CD4-positive, alpha-beta T cell treated with Interleukin-2 at 100 ng/mL for 4 hours (primary cell): ENCODE measurements at places on chromosomes 1 and 21.
A peak's percentile ranks its signal among the peaks of the same experiment; 100 is the strongest.

DNA sequence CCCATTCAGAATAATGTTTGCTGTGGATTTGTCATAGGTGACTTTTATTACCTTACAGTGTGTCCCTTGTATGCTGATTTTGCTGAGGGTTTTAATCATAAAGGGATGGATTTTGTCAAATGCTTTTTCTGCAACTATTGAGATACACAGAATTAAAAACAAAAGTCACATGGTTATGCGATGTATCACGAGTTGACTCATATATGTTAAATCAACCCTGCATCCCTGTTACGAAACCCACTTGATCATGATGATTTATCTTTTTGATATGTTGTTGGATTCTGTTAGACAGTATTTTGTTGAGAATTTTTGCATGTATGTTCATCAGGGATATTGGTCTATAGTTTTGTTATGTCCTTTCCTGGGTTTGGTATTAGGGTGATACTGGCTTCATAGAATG lies 10.7 kb upstream of the OR2T34 start:
- no peak for DNase-seq

GRCh38 chr1:202561726-202562443 lies 148.4 kb downstream of the SYT2 start:
- DNase-seq = no peak

DNA sequence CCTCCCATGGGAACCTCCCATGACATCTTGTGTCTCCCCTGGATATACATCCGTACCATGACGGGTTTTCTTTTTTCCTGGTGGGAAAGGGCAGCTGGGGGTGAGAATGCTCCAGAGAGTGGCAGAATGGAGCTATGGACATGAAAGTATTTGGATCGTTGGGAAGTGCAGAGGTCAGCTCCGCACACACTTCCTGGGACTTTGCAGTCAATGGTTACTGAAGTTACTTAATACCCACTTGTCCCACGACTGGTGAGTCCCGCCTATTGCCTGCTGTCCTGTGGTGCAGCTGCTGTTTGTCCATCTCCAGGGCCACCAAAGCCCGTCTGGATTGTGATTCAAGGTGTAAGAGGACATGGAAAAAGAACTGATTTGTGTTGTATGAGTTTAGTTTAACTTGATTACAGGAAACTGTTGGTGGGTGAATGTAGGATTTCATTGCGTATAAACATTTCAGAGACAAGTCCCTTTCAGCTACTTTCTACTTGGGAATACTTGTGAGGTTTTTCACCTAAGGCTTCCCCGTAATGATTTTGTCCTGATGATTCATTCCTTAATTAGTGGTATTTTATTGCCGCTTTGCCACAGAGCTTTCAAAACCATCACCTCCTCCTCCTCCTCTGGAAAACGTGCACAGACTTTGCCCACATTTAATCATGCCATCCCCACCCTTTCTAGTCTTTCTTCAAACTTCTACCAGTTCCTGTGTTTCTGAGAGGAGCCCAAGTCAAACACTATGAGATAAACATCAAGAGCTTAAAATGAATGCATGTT lies 308.8 kb downstream of the KIF26B start:
- DNase-seq = no peak

DNA sequence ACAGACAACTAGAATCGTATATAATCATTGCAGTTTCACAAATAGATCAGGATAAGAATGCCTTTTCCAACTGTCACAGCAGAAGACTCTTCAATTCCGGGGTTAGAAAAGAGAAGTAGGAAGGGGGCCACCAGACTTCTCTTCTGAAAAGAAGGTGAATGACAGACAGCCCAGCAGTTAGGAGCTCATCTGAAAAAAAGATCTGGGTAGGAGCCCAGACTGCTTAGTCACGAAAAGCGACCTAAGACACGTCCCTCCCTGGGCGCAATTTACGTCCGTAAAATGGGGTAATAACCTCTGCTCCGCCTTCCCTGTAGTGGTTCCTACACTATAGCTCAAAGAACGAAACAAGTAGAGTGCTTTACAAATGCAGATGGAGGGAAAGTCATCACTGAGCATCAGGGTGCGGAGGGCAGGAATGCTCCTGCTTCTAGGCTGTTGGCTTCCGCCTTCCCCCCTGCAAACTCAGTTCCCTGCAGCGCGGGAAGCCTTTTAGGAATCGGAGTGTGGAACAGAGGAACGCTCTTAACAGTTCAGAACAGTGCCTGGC lies 582 bp downstream of the ORC1 start:
- DNase-seq = peak; percentile 56

- no peak for DNase-seq
Measured at GRCh38 chr1:82260666-82261065, 459.9 kb downstream of the ADGRL2 start.

- no peak for DNase-seq
Measured at GRCh38 chr1:201080135-201080534, 32.1 kb downstream of the CACNA1S start.

GRCh38 chr21:25801217-25802014 lies 66.6 kb downstream of the GABPA start:
- DNase-seq = peak; percentile 87

DNA sequence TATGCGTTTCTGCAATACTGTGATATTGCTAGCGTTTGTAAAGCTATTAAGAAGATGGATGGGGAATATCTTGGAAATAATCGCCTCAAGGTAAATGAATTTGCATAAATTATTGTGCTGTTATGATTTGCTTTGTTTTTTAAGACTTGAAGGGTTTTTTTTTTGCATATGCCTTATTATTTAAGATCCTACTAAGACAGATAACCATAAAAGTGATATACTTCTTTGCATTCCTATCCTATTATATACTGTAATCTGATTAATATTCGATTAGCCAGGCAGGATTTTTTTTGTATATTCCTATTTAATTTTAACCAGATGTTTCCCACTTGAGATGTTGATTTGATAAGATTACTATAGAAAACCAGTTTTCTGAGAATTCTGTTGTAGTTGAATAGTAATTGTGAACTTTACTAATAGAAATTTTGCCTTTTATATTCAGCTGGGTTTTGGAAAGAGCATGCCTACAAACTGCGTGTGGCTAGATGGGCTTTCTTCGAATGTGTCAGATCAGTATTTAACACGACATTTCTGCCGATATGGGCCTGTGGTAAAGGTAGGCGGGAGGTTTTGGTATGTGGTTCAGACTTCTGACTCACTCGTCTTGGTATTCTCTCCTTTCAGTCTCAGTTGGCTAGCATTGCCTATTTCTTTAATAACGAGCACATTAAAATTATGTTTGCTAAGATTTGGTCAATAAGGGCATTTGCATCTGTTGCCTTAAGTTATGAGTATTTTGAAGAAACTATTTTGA lies 56.8 kb downstream of the ZBTB17 start:
- peak; percentile 82 for DNase-seq

- DNase-seq = no peak
Measured at GRCh38 chr1:157092831-157093230, 6.8 kb downstream of the ETV3L start.

DNA sequence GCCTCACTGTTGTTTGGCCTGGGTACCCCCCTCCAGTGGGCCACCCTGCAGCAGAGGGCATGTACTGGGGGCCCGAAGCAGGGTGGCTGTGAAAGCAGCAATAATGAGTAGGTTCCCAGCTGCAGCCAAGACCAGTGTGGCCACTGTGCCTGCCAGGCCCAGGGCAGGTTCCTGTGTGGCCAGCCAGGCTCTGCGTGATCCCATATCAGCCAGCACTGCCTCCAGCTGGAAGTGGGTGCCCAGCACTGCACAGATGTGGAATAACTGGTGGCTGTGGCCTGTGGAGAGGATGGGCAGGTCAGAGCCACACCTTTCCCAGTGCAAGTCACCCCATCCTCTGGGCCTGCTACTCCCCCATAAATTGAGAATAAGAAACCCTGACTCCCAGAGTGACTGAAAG lies 2.1 kb downstream of the BGLAP start:
- no peak for DNase-seq

DNA sequence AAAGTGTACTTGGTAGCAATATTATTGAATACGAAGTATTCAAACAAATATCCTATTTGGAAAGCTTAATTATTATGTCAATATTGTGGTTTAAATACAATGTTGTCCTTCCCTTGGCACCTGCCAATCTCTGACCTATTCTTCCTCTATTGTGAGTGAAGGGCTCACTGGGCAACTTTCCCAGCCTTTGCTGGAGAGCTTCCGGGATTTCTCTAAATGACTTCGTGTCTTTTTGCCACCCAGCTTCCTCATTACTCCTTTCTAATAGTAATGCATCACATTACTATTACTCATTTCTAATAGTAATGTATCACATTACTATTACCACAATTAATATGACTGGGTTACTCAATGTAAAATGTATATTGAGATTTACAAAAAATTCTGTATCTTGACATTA lies 880.6 kb downstream of the BRINP3 start:
- no peak for DNase-seq

DNA sequence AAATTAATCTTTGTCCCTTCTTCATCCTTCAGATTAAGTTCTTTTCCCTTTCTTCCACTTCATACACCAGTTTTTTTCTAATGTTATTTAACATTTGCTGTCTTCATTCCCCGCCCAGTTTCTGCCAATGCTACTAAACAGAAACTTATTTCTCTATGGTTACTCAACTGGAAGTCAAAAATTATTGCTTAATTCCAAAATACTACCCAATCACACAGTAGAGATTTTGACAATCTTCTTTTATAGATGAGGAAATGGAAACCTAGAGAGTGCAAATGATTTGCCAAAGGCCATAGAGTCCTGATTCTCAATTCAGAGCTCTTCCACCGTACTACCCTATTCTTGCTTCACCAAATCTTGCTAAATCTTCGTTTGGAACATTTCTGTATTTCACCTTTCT lies 58.1 kb upstream of the SH3GLB1 start:
- no peak for DNase-seq

- DNase-seq = peak; percentile 85
Measured at GRCh38 chr1:159936273-159936904, 9.0 kb downstream of the IGSF9 start.

DNA sequence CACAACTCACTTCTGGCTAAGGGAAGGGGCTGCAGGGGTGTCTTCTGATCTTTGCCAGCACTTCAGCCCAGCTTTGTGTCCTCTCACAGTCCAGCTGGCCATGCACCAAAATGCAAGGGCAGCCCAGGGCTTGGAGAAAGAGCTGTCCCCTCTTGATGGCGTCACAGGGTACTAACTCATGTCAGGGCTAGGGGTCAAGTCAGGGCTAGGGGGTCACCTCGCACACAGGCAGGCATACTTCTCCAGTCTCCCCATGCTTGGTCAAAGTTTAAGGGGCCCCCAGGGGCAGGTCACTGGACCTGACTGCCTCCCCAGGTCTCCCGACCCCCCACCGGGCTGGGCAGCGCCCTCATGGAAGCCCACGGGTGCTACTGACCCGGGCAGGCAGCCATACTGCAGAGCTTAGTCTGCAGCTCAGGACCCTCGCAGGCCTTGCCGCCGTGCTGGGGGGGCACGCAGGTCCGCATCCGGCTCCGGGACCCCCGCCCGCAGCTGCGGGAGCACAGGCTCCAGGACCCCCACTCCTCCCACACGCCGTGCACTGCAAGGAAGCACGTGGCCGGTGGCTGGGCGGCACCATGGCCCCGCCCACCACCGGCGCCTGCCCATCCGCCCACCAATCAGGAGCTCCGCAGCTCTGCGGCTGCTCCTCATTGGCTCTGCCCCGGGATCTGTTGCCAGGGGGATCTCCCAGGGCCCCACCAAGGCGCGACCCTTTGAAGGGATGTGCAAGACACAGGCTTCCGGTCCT lies 21.5 kb downstream of the ADGRB2 start:
- DNase-seq = no peak

GRCh38 chr1:155250246-155250632 lies 5.0 kb downstream of the ENTREP3 start:
- DNase-seq = no peak

GRCh38 chr1:43147625-43148327 lies 24.3 kb downstream of the EBNA1BP2 start:
- no peak for DNase-seq

GRCh38 chr1:15205586-15206346 lies 41.3 kb upstream of the FHAD1 start:
- no peak for DNase-seq

GRCh38 chr1:41243079-41243385 lies 926 bp upstream of the SCMH1 start:
- no peak for DNase-seq

DNA sequence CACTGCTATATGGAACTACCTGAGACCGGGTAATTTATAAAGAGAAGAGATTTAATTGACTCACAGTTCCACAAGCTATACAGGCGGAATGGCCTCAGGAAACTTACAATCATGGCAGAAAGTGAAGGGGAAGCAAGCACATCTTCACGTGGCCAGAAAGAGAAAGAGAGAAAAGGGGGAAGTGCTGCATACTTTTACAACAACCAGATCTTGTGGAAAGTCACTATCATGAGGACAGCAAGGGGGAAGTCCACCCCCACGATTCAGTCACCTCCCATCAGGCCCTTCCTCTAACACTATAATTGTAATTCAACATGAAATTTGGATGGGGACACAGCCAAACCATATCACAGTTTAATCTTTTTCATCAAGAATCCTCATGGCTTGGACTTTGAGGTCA lies 339.2 kb upstream of the AJAP1 start:
- DNase-seq = no peak

DNA sequence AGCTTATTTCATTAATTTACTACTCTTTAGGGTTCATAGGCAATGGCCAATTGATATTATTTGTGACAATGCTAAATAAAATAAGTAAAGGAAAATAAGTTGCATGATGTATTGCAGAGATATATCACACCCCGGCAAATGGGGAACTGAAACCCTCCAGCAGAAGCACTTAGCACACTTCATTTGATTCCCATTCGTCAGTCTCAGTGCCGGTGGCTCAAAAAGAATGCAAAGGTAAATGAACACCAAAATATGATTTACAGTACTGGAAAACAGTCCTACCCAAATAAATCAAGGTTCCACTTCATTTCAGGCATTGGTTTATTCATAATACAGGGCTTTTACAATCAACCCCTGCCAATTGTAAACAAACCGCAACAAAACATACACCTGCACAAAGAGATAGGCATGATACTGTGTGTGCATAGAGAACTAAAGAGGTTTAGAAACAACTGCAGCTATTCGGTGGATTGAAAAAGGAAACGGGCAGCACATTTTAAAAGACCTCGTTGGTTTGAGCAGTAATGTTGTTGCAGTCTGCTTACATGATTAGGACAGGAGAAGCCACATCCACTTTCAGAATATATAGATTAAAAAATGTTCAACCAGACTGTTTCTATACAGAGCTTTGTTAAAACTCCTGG lies 1019.2 kb downstream of the TTLL7 start:
- no peak for DNase-seq

DNA sequence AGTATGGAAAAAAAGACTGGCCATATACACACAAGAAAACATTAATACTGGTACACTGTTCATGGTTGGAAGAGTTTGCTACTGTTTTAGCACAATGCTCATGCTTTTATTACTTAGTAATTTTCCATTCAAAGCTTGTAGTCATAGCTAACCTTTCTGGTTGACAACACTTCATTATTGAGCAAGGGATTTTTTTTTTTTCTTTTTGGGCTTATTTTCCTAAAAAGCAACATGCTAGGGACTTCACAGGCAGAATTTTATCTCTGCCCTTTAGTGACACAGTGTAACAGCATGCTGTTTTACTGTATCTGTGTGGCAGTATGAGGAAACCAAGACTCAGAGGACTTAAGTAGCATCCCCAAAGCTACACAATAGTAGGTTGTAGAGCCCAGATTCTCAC lies 58.5 kb downstream of the FGGY start:
- DNase-seq = no peak
